ENCODE measurements at places on chromosomes 1 and 21.

- no peak for DNase-seq
Observed at GRCh38 chr1:229714964-229715603, 89.0 kb downstream of the URB2 start.

DNA sequence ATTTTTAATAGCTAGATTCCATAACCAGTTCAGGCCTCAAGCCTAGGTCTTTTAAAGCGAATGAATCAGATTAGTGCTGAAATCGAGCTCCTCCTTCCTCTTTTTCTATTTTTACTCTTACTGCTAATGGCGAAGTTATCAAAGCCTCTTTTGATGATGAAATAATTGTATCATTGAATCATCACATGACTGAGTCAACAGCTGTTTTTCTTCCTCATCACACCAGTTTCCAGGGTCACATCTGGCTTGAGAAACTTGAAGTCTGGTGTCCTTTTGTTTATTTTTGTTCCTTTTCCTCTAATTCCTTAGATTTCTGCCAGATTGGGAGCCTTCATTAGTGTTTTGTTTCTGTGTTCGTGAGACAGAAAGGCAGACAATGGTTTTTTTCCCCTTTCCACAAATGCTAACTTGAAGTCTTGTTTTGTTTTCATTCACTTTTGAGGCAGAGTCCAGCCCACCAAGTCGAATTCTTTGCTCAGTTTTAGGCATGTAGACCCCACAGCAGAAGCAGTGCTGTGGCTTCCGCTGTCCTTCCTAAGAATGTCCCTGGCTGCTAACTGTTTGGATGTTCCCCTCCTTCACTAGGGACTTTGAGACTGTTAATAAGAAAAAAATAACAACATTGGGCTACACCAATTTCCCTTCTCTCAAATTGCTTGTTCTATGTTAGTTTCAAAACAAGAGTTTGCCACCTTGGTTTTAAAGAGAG is 51.9 kb upstream of the FMOD start:
- DNase-seq = no peak

DNA sequence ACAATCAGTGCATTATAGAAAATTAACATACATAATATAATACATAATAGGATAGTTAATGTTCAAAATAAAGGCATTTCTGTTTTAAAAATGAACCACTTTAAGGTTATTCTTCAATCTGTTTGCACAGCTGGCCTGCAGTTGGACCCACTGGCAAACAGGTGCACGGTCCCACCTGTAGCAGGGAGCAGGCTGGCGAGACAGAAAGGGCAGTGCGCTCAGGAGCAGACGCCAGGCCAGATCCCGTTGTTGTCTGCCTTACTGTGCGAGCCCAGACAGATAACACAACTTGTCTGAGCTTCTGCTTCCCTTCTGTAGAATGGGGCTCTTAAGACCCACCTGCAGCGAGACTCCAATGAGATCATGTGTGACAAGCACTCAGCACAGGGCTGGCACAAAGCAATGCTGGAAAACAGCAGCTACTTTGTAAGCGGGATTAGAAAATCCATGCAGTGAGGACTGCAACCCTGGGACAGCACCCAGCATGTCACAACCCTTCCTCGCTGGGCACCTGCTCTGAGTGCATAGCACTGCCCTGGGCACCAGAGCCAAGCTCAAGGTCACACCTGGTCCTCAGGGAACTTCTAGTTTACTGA is 33.5 kb downstream of the VPS26C start:
- no peak for DNase-seq

DNA sequence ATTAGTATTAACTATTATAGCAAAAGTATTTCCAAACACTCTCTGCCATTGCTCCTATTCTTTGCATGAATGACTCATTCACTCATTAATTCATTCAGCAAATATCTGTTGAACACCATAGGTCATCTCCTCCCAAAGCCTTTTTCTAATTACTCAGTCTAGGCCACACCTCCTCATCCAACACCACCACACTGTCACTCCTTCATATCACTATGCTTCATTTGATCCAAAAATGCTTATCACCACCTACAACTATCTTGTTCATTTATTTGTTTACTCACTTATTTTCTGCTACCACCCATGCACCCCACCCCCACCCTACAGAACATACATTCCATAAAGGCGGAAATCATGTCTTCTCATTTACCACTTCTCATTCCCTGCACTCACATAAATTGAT is 94.4 kb upstream of the TNFSF4 start:
- DNase-seq = no peak

DNA sequence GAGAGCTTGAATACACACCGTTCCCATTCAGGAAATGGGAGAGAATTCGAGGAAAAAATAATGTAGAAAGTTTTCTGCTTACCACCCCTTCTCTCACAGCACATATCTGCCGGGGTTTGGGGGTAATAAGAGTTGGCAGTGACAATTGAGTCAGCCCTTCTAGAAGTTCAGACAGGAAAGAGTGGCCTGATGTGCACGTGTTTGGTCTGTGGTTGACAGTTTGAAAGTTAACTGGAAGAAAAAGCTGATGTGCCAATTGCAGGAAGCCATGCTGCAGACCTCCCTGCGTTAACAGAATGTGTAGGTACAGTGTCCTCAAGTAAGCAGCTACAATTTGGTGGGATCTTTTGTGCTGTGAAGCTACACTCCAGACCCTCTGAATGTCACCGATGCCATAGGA is 50.9 kb downstream of the DHX9 start:
- DNase-seq = no peak

DNA sequence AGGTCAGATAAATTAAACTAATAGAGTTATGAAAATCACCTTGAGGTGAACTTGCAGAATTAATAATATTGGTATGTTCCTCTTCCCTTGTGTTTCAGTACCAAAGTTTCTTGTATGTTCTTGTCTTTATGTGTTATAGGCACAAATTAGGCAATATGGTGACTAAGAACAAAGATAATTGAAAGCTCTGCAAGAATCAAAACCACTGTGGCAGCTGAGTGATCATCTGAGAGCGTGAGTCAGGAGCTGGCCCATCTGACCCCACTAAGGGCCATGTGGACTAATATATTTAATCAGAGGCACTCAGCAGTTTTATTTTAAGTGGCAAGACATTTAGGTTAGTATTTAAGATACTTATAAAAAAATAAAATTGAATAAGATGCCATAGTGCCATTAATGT is 12.8 kb upstream of the CASQ2 start:
- DNase-seq = no peak

DNA sequence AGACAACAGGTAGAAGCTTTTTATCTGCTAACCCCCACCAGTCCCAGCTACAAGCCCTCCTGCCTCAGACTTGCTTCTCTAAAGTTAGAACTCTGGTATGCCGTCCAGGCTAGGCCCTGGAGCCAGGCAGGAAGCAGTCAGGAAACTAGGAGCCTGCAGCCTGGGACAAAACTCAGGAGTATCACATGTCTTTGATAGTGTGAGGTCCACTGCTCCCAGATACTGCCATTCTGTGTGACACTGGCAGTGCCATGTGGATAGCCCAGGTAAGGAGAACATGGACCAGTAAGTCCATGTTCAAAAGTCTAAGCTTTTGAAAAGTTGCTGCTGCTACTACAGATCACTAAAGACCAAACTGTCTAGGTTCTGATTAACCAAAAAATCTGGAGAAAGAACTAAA is 45.4 kb downstream of the NPHS2 start:
- DNase-seq = no peak

Data from omental fat pad (tissue), 4 donors.